CMK (cell line): ENCODE measurements at places on chromosomes 5 and 9.
A peak's percentile ranks its signal among the peaks of the same experiment; 100 is the strongest.

DNA sequence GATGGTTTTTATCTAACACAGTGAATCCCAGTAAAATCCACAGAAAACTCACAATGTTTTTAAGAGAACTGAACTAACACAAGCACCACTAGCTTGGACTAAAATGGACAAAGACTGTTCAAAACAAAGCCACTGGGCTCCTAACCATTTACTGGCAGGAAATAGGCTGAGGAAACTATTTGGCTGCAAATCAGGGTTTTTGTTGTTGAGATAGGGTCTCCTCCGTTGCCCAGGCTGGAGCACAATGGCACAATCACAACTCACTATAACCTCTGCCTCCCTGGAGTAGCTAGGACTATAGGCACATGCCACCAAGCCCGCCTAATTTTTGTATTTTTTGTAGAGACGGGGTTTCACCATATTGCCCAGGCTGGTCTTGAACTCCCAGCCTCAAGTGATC, 99.7 kb downstream of the THBS4 start:
- DNase-seq = no peak

DNA sequence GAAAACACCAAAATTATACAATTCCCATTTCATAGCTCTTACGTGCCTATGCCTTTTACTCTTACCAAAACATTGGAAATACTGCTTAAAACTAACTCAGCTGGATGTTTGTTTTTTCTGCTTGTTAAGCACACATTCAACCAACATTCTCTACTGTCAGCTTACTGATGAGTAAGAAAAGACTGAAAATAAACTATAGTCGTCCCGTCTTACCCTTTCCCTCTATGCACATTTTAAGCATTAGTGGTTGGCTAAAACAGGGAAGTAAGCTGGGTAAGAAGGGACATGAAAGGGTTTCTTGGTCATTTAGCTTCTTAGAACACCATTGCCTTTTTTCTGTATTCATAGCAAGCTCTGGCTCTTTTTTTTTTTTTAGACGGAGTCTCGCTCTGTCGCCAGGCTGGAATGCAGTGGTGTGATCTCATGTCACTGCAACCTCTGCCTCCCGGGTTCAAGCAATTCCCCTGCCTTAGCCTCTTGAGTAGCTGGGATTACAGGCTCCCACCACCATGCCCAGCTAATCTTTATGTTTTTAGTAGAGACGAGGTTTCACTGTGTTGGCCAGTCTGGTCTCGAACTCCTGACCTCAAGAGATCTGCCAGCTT, 232.1 kb upstream of the PCSK5 start:
- no peak for DNase-seq

DNA sequence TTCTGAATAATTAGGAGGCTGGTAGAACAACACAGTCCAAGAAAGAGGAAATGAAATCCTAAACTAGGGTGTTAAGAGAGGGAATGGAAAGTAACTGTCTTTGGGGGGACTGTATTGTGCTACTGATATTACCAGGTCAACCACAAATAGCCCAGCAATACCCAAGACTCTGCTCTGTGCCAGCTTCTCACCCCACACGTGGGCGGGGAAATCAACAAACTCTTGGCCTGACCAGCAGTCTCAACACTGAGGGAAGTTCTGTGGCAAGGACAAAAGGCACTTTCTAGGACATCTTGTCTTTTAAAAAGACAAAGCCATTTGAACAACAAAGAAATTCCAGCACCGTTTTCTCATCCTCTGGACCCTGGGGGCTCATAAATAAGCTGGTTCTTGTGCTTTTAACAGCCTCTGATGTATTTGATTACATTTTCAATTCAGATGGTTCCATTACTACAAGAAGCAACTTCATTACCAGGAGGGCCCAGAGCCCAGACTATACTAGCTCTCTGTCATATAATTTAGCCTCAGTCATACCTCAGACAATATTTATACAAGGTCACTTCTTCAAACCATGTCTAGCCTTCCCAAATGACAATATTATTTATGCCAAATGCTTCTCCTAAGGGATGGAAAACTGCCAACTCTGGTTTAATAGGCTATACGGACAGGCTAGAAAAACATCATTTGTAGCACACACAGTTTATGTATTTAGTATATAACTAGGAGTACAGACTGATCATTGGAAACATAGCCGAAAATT, 297.8 kb downstream of the CWC27 start:
- DNase-seq = no peak

DNA sequence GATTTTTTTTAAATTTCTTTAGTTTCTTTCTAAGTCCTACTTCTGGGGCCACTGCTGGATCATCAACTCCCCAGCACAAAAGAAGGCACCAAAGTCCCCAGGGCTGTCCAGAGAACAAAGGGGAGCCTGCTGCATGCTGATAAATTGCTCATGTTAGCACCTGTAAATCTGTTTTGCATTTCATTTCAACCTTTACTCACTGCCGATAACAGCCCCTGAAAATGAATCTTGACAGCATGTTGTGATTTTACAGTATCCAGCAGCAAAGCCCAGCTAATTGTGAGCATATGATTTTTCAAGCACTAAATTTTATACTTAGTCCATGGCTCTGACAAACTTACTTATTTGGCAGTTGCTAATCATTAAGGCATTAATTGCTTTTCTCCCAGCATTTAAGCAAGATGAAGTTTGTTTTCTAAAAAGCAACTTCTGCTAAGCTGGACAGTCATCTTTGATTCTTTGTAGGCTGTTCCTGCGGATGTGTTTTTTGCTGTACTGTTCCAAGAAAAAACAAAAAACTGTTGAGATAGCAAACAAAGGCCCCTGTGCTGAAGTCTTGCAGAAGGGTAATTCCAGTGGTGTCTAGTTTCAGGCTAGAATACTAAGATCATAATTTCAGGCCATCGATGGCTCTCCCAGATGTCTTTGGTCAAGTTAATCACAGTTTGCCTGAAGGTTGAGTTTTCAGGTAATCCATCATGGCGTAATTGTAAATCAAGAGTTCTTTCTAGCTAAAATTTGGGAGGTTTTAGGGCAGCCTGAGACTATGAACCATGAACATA, 73.1 kb upstream of the GAS1 start:
- DNase-seq = no peak

DNA sequence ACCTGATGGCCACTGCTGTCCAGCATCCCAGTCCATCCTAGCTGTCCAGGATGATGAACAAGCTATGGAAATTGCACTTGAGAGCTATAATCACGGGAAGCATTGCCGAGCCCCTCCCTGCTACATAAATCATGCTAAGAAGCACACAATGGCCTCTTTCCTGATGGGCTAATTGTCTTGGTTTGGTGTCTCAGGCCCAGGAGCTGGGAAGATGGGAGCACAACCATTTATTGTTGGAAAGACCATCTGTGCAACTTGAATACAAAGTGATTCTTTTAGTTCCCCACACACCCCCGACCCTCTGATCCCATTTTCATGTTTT, 80.4 kb downstream of the RGS3 start:
- DNase-seq = no peak

DNA sequence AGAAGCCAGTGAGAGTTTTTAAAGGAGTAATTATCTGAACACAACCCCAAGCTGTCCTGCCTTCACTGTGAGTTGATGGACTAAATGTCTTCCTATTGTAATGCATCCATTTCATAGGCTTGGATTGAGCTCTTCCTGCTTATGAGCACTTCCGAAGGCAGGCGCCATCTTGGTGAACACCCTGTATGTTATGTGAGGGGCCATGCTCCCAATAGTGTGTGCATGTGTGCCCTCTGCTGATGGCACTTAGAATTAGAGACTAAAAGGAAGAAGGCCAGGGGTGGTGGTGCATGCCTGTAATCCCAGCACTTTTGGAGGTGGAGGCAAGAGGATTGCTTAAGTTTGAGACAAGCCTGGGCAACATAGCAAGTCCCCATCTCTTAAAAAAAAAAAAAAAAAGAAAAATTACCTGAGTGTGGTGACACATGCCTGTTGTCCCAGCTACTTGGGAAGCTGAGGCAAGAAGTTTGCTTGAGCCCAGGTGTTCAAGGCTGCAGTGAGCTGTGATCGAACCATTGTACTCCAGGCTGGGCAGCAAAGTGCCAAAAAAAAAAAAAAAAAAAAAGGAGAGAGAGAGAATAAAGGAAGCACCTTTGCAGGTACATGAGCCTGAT, 65.0 kb downstream of the C9orf152 start:
- no peak for DNase-seq

- no peak for DNase-seq
Observed at GRCh38 chr9:112047538-112048066, 127.5 kb downstream of the SUSD1 start.

DNA sequence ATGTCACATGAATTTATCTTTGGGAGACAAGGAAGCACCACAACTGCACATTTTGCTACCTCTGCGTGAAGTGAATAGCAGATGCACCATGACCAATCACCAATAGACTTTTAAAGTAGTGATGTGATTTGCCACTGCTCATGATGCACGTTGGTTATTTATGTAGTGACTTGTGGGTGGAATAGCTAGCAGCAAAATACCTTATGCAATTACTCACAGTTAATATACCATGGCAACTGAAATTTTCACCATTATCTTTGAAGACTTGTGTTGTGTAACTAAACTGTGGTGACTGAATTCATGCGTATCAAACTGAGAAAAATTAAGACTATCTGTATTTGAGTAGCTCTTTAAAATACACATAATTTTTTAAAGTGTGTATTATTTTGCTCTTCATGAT, 46.2 kb upstream of the TUSC1 start:
- no peak for DNase-seq

- DNase-seq = no peak
Observed at GRCh38 chr9:129617167-129617566, 3.7 kb downstream of the C9orf50 start.

DNA sequence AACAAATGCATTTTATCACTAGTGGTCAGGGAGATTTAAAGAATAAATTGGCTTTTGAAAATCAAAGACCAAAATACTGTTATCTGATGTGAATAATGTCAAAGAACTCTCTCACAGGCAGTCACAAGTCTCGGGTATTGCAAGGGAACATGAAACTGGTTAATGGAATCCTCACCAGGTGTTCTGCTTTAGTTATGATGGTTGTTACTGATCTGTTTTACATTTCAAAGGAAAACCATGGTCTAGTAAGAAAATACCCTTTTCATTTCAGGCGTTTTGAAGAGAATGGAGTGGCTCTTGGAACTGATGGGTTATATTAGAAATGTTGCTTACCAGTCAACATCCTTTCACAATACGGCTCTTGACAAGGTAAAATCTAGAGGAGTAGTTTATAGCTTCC, 43.4 kb downstream of the HACD4 start:
- DNase-seq = no peak

DNA sequence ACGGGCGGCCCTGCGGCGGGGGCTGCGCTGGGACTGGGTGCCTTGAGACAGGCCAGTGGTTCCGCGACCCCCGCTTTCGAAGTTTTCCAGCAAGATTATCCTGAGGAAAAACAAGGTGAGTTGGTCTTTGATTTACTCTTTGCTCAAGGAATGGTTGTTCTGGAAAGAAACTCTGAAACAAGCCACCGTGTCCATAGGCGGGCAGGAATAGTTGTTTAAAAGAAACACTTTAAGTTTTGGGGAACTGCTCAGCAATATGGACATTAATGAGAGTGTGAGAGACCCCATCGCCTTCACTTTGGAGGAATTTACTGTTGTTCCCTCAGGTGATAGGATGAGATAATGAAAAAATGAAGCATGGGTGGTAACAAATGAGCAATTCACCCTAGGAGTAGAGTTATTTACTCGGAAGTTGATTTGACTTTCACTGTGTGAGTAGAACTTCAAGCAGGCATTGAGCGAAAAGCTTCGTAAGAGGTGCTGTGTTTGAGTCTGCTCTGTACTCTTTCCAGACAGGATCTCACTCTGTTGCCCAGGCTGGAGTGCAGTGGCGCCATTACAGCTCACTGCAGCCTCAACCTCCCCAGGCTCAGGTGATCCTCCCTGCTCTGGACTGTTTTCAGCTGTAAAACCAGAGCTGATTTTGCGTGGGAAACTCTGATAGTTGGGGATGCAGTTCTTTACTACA, 1.1 kb downstream of the DMRTA1 start:
- no peak for DNase-seq

DNA sequence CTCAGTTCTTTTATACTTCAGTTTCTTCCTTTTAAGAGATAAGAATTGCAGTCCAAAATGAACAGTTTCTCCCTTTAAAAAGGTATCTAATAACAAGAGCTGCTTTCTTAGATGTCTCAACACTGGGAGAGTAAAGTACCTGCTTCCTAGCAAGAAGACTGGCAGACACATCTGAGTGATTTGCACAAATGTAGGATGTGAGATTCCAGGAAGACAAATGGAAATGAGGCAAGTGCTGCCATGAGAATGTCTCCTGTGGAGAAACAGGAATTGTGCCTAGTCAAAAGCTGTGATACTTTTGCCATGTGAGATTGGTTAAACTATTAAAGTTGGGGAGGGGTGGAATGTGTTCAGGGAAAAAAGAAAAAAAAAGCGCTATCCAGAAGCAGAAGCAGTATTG, 159.1 kb downstream of the HTR1A start:
- no peak for DNase-seq

GRCh38 chr5:66653325-66653724, 57.1 kb downstream of the MAST4 start:
- DNase-seq = no peak

DNA sequence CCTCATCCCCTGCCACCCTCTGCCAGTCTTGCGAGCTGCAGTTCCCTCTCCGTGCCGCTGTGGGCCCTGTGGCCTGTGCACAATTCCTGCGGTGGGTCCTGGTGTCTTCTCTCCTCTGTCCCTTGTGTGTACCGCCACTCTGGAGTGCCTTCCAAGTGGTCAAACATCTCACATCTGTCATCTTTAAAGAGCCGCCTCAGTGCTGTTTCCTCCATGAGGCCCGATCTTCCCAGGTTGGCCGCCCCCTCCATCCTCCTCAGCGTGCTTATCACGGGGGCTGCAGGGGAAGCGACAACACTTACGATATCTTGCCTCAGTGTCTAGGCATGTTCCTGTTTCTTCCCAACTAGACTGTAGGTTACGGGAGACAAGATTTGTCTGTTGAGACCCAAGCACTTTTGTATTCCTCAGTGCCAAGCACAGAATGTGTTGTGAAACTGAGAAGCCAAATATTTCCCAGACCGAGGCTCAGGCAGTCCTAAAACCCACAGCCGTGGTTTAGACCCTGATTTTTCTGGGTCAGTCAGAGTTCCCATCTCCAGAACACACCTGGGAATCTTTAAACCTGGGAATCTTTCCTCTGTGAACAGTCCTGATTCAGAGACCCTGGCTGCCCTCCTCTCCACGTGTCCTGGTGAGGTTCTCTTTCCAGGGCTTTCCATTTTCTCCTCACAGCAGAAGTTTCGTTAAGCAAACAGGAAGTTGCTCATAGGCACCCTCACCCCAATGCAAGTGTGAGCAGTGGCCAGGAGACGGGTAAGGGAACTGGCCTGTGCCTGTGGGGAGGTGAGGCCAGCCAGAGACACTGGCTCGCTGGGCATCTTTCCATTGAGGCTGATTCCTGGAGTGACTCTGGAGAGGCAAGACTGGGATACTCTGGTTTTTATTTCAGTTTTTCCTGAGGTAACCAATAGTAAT, 28.8 kb downstream of the SLC46A2 start:
- peak; percentile 52 for DNase-seq

GRCh38 chr9:92138157-92138959, 23.1 kb upstream of the SPTLC1 start:
- no peak for DNase-seq

- DNase-seq = no peak
Observed at GRCh38 chr9:85599540-85600105, 142.1 kb downstream of the AGTPBP1 start.
